ENCODE measurements at places on chromosomes 2 and 18. TPM values are rescaled to one million over a fixed set of nuclear protein-coding genes. Genes with fewer than 3 reads are reported as not detected.
A peak's percentile ranks its signal among the peaks of the same experiment; 100 is the strongest.

GRCh38 chr2:176170602-176171305 is 13.6 kb downstream of the HOXD3 start:
- no peak for DNase-seq

- no peak for DNase-seq
Measured at GRCh38 chr2:25497918-25498407, 156.2 kb upstream of the DNMT3A start.

- no peak for DNase-seq
Measured at GRCh38 chr2:457792-458424, 170.0 kb upstream of the ALKAL2 start.

DNA sequence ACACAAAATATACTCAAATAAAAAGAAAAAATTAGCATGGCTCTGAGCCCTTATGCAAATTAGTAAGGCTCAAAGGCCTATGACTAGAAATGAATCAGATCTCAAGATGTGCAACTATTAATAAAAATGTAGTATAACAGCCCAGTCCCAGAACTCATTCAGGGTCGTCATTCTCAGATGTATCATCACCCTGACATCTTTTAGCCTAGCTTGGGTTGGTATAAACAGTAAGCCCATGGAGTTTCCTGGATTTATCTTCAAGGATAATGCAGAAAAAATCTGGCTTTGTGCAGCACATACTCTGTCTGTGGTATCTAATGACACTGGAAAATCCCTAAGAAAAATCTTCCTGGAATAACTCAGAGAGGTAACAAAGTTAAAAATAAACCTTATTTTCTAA is 239.3 kb downstream of the ZNF385B start:
- DNase-seq = peak; percentile 38

DNA sequence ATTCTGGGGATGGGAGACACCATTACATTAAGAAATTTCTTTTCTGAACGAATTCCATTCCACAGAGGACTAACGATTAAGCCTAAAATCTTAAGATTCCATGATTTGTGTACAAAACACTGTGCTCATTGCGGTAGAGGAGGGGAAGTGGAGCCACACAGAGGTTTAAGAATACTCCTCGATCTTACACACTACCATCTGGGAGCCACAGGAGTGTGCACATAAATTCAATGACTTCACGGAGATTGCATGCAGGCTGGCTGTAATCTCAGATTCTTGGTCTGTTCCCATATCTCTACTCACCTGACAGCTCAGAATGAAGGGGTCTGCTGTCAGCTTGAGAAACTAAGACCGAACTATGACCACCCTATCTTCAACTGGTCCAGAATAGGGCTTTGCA is 762 bp downstream of the VPS4B start:
- DNase-seq = peak; percentile 20

- DNase-seq = no peak
Measured at GRCh38 chr18:7307030-7307429, 76.1 kb downstream of the LRRC30 start.

- DNase-seq = no peak
Measured at GRCh38 chr2:240505910-240506309, 51.9 kb downstream of the ANKMY1 start.

DNA sequence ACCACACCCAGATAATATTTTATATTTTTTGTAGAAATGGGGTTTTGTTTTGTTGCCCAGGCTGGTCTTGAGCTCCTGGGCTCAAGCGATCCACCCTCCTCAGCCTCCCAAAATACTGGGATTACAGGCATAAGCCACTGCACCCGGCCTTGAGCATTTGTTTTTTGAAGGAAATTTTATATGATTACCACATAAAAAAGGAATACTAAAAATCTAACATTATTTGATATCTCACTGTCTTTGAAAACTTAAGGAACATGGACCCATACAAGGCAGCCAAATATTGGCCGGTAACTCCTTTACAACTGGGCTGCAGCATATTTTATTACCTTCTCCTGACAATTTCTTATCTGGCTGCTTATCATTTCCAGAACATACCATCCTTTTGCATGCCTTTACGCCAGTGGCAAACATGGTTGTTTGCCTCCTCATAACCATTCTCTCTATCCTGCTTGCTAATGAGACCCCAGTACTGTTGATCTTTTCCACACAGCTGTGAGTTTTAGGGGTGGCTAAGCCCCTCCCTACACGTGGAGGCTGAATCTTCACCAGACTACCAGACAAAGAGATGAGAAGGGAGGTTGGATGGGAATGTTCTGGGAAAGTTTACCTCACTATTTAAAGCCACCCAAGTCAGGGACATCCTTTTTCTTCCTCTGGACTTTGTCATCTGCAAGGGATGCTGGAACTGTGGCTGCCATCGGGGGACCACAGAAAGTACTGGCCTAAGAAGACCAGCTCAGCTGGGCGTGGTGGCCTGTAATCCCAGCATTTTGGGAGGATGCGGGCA is 157.5 kb downstream of the TGIF1 start:
- no peak for DNase-seq

DNA sequence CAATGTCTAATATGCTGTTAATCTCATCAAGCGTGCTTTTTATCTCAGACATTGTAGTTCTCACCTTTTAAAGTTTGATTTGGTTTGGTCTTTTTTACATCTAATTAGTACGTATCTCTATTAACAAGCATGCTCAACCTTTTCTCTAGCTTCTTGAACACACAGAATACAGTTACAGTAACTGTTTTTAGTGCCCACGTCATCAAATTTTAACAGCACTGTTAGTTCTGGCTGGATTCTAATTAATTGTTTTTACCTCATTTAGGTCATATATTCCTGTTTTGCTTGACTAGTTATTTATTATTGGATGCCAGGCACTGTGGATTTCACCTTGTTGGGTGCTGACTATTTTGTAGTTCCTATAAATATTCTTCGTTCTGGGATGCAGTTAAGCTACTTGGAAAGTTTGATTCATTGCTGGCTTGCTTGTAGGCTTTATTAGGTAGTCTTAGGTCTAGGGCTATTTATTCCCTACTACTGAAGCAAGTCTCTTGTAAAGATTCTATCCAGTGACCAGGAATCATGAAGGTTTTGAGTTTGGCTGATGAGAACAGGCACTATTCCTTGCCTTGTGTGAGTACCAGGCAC is 263.0 kb downstream of the ETAA1 start:
- DNase-seq = no peak

DNA sequence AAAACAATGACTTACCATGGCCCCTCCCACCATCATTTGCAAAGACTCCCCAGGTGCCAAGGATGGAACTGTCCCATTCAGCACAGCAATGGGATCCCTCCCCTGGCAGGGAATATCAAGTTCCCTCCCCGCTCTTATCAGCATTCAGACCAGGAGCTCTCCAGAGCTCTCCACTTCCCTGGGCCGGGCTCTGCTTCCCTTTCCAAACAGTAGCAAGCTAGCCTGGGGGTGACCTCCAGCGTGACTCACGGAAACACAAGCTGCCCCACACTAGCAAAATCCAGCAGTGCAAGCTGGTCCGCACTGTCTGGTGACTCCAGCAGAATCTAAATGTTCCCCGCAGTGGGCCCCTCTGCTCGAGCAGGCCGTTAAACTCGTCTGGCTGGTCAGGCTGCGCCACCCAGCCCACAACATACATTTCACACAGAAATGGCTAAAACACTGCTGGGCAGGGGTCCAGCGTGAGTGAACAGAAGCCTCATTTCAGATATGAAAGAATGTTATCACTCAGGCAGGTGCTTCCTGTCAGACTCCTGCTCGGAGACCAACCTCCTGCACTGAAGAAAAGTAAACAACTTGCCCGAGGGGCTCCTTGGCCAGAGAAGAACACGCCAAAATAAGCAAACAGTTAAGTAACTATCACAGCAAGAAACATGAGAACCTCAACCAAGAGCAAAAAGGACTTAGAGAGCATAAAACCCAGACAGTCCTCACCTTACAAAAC is 33.9 kb downstream of the STAT1 start:
- peak; percentile 12 for DNase-seq

GRCh38 chr2:96119389-96119751 is 3.0 kb upstream of the ADRA2B start:
- DNase-seq = no peak

The STAT1 gene
- total RNA-seq = 143 TPM

The ATOH8 gene
- total RNA-seq = not detected

- DNase-seq = no peak
Measured at GRCh38 chr2:216690853-216691741, 4.3 kb downstream of the IGFBP5 start.

DNA sequence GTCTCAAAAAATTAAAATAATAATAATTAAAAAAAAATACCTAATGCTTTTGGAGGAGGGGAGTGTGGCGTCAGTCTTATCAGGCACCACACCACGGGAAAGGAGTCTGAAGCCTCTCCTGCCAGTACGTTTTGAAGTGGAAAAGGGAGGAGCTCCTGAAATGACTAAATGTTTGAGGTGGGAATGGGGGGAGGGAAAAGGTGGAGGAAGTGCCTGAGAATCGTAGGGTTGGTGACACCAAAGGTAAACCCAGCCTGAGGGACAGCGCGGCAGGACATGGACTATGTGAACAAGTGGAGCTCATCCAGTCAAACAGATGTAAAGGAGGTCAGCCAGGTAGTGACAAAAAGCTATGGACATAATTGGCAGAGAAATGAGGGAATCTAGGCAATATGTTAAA is 42.2 kb upstream of the EPHA4 start:
- no peak for DNase-seq

DNA sequence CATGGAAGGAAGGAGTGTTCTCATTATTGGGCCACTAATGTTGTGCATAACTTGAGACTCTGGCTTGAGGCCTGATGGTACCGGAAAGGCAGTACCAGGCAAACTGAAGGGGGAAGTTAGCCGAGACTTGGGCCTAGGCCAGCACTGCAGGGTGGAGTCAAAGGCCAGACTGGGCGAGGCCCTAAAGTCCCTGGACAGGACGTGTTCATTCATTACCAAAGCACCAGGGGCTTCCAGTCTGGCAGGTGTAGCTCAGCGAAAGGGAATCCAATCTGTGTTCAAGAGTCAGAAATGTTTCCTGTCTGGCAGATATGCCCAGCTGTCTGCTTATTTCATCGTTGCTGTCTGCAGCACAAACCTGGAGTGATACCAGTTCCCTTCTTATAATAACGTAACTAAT is 4.7 kb upstream of the ITSN2 start:
- no peak for DNase-seq

The G6PC2 gene
- total RNA-seq = not detected

The NLRC4 gene
- not detected for total RNA-seq

DNA sequence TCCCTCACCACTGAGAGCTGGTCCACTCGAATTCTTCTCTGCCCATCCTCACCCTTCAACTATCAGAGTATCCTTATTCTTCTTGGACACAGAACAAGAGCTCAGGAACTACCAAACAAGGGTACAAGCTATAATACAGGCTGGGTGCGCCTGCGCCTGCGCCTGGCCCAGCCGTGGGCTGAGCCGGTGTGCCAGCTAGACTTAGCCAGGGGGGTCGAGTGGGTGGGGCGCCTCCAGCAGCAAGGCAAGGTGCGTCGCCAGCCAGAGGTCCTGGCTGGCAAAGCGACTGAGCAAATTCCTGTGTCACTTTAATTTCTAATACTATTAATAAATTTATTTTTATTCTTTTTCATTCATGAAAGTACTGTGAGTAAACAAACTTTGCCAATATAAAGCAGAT is 1072.6 kb upstream of the PIK3C3 start:
- no peak for DNase-seq

GRCh38 chr2:129864719-129865118 is 114.7 kb upstream of the RAB6C start:
- no peak for DNase-seq

- no peak for DNase-seq
Measured at GRCh38 chr2:137929519-137929916, 34.8 kb upstream of the HNMT start.

- DNase-seq = no peak
Measured at GRCh38 chr2:38959466-38959865, 69.8 kb downstream of the ARHGEF33 start.

DNA sequence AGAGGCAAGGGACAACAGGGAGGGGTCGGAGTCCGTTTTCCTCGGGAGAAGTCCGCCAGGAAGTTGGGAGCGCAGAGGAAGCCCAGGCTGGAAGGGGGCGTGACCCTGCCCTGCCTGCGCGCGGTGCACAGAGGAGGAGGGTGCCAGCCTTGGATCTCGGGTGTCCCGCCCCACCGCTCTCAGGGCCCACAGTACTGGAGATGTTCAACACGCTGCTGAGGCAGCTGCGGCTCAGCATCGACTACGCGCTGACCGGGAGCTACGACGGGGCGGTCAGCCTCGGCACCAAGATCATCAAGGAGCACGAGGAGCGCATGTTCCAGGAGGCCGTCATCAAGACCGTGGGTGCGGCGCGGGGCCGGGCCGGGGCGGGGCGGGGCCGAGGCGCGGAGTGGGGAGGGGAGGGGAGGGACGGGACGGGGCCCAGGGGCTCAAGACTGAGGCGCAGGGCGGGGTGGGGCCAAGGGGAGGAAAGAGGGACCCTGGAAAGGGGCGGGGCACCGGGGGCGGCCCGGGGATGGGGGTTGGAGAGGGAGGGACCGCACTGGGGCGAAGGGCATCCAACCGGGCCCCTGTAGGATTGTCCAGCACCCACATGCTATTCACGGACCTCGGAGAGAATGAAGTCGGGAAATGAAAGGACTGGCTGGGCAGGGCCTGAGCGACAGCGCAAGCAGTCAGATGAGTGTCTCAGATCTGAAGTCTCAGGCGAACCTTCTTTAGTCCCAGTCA is 36.6 kb downstream of the POMC start:
- no peak for DNase-seq

- DNase-seq = peak; percentile 44
Measured at GRCh38 chr2:33038230-33038629, 91.5 kb downstream of the LTBP1 start.

- DNase-seq = no peak
Measured at GRCh38 chr2:57973621-57974186, 72.9 kb upstream of the VRK2 start.

The TMEM37 gene
- not detected for total RNA-seq

DNA sequence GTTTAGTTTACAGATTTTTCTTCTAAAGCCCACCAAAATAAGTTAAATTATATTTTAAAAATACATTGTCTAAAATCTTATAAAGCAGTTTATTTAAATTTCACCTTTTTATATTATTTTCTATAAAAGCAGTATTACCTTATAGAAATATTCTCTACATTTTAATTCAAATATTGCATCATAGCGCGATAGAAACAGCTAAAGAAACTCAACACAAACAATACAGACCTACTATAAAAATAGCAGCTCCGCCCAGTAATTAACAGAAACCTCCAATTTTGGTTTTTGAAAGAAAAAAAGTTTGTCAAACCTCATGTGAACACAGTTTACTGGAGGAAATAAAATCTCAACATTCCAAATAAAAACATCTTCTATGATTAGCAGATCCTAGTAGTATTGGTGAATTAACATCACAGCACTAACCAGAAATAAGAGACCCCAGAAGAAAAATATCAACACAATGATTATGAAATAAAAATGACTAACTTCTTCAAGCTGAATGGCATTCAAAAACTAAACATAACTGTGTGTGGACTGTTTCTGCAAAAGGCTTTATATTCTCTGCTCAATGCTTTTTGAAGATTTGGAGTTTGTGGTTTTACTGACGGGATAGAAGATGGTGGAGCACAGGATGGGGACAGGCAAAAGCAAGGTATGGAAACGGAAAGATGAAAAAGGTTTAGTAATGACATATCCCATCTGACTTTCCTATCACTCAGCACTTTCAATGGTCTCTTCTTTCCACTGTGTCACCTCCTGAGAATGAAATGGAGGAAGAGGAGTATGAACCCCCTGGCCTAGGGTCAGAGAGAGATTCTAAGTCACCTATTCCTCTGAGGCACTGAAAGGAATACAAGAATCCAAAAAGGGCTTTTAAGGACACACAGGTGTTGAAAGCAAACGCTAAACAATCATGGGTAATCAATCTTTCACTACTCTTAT is 17.5 kb downstream of the MAP4K3 start:
- no peak for DNase-seq

- DNase-seq = no peak
Measured at GRCh38 chr18:9852266-9853081, 33.3 kb upstream of the TXNDC2 start.

The MRO gene
- not detected for total RNA-seq

Data from foreskin keratinocyte (primary cell).